ENCODE measurements at places on chromosomes 5 and 9.

- DNase-seq, result no peak
Observed at GRCh38 chr5:50738864-50739263, 72.4 kb downstream of the PARP8 start.

GRCh38 chr9:79123415-79123814 lies 448.4 kb upstream of the TLE4 start:
- DNase-seq, result no peak

- DNase-seq, result no peak
Observed at GRCh38 chr9:101212661-101213060, 172.1 kb downstream of the BAAT start.

- no peak for DNase-seq
Observed at GRCh38 chr9:77063645-77064285, 44.3 kb downstream of the FOXB2 start.

DNA sequence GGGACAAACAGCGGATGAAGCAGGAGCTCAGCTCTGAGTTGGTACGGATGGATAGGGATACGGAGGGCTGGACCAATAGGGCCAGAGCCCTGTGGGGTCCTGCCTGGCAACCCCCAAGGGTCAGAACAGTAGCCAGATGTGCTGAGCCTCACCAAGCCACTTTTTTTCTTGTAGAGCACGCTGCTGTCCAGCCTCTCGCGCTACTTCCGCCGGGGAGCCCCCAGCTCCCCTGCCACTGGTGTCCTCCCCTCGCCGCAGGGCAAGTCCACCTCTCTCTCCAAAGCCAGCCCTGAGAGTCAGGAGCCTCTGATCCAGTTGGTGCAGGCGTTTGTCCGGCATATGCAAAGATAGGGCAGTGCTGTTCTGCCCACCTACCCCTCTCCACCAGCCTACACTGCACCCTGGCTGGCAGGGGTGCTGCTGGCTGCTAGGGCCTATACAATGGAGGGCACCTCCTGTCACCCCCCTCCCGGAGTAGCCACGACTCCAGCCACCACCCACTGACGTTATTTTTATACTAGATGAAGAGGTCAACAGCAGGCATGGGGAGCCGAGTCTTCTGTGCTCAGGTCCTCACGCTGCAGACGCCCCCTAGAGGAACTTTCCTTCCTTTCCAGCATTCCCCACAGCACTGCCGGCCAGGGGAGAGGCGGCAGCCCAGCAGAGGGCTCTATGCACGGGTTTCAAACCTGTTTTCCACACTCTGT lies 21.6 kb downstream of the SH3GLB2 start:
- DNase-seq, result peak; percentile 53

DNA sequence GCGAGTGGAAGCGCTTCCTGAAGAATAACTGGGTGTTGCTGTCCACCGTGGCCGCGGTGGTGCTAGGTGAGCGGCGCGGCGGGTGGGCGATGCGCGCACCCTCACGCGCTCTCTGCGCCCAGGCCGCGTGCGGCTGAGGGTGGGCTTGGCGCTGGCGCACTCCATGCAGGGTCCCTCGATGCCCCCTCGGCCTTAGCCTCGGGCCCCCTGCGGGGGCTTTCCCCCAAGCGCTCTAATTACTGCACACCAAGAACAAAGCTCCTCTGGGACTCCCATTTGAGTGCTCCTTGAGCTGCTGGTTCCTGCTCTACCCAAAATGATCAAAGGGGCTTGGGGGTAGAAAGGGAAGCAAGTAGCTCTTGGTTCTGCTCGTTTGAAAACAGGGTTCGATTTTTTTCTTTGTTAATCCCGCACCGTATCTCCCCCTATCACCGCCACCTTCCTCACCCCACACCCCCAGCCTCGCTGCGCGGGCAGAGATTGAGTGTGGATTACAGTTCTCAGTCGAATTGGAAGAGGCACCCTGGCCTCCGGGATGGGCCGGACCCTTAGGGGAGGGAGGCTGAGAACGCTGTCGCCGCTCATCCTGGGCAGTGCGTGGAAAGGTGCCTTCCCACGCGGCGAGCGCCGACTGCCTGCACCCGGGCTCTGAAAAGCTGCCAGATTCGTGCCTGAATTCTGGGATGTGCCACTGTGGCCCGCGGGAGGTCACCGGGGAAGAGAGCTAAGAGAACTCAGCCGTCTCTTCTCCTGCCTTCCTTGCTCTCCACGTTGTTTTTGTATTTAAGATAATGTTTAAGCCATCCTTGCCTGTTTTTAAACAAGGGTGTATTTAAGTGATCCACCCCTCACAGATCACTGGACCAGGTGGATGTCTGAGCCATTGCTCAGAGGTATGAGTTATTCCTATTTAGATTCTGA lies 697 bp downstream of the SLC1A1 start:
- DNase-seq, result no peak

DNA sequence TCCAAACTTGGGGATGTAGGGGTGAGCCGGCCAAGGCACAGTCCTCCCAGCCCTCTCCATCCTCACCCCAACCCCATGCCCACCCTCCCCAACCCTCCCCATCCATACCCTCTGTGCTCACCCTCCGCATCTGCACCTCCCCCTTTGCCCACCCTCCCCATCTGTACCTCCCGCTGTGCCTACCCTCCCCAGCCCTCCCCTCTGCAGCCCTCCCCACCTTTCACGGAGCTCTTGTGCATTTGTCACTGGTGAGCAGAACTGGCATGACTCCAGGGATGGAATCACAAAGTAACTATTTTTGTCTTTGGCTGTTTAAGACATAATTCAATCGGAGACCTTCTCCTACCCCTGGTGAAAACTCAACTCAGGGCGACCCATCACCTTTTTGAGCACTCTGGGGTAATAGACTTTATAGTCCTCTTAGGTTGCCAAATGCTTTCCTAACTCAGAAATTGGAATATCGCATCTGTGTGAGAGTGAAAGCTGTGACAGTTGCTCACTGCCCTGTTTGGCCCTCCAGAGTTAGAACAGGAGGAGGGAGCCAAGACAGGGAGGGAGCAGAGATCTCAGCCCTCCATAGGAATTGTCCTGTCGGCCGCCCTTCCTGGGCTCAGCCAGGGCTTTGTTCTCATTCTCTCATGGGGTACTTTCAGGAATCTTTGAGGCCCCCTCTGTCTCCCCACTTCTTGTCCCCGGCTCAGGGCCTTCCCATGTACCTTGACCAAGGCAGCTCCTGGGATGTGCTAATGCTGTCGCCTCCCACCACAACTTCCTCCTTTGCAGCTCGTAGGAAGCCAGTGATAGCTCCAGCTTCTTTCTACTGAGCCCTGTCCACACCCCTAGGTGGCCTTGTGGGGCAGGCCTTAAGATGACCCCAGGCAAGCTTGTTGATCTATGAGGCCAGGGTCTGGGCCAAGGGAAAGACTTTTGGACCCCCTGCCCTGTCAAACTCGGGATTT lies 36.2 kb downstream of the OTULIN start:
- no peak for DNase-seq

DNA sequence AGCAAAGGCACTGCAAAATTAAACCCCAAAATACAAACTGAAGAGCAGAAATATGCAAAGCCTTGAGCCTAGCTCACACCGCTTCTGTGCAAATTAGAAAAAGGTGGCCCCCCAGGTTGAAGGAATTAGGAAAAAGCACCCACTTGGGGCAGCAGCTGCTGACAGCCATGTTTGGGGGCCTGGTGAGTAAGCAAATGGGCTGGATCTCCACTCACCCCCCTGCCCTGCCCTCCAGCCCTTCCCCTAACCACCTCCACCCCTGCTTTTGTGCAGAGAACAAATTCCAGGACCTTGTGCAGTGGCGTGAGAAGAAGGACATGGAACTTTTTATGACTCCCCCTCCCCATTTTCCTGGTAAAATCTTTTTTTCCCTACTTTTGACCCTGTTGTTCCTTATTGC lies 92.0 kb upstream of the DNAH5 start:
- no peak for DNase-seq

DNA sequence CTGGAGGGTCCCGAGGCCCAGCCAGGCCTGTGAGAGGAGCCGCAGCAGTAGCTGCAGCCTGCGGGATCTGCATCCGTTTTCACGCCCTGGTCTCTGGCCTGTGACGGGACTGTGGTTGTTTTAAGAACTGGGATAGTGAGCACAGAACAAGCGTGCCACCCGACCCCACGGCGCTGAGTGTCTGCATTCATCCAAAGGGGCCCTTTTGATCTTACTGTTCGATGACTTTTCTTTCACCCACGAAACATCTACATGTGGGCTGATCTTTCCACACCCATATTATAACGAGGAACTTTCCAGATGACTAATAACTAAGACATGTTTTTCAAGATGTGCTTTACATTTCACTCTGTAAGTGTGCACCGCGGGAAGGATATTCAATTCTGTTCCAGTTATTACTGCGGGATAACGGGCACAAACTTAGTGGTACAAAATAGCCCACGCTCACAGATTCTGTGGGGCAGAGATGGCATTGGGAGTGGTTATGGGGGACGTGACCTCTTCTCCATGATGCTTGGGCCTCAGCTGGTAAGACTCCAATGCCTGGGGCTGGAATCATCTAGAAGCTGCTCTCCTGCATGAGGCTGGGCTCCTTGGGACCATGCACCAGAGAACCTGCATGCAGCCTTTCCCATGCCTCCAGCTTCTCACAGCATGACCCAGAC lies 165.0 kb downstream of the SYK start:
- DNase-seq, result no peak

- DNase-seq, result no peak
Observed at GRCh38 chr9:4563105-4563504, 72.8 kb downstream of the SLC1A1 start.

DNA sequence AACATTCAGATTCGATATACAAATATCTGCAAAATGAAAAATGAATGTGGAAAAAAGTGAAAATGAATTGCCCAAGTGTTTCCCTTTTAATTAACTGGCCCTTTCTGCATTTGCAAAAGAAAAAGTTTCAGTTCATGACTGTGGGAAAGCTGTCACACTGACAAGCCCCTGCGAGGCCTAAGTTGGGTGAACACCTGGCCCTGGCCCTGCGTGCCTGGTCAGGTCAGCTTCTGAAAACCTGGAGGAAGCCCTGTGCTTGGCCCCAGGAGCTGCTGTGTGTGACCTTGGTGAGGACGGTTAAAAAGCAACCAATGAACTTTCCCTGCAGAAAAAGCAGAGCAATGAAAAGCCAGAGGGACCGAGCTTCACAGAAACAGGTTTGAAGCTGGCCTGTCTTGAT lies 41.0 kb upstream of the SHC3 start:
- no peak for DNase-seq

GRCh38 chr9:15469862-15470261 lies 40.9 kb downstream of the PSIP1 start:
- no peak for DNase-seq

DNA sequence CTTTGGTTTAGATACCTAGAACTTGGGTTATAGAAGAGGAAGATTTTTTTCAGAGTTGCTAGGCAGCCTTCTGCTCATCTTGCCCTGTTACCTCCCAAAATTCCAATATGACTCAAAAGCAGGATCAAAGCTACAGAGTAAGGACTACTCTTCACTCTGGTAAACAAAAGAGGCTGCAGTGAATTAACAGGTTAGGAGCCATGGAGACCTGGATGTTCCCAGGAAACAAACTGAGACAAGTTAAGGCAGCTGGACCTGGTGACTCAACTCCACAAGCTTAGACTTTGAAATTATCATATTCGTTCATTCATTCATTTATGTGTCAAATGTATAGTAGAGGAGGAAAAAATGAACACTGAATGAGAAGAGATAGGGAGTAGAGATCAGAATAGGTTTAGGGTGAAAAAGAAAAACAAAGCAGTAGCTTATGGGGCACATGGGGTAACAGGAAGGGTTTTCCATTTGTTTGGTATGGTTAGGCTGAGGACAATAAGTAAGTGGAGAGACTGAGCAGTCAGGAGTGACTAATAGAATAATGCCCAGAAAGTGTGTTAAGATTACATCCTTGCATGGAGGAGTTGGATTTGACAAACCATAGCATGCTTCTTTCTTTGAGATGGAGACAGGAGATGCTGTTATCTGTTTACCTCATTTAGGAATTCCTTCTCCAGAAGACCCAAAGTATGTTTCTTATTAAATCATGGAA lies 464.0 kb upstream of the ZNF608 start:
- DNase-seq, result no peak

DNA sequence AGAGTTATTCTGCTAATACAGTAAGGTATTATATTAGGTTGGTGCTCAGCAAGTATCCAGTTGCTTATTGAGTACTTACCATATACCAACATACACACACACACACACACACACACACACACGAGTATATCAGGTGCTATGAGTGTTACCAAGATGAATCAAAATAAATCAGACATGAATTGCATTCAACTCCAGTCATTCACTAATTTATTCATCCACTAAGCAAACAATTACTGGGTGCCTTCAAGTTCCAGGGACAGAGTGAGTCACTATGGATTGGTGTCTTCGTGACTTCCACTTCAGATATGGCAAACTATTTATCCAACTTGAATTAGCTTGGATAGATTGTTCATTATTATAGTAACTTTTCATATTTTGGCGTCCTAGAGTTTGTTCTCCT lies 140.7 kb upstream of the SLC44A1 start:
- DNase-seq, result no peak

- no peak for DNase-seq
Observed at GRCh38 chr5:68243681-68244080, 28.1 kb downstream of the PIK3R1 start.

- DNase-seq, result no peak
Observed at GRCh38 chr5:82174128-82174918, 103.8 kb downstream of the RPS23 start.

GRCh38 chr5:133333326-133334150 lies 278.8 kb downstream of the FSTL4 start:
- no peak for DNase-seq

DNA sequence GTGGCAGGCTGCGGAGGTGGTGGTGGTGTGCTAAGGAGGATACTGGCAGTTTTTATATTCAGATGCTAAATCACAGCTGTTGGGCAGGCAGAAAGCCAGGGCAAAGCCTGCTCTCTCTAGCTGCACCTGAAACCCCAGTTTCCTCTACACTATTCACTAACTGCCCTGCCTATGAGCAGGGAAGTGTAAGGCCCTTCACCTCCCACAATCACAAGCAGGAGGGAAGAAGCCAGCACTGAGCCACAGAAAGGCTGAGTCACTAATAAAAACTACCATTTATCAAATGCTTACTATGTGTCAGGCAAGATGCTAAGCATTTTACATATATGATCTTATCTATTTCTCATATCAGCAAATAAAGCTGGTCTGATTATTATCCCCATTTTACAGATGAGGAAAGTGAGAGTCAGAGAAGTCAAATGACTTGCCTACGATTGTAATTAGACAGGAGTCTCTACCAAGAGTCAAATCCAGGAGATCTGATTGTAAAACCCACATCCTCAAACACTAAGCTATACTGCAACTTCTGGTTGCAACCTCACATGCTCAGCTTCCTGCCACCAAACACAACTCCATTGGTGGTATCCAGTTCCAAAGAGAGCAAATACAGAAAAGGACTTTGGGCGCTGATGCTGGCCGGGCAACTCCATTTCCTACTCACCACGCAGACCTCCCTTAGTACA lies 17.7 kb upstream of the IL6ST start:
- no peak for DNase-seq

DNA sequence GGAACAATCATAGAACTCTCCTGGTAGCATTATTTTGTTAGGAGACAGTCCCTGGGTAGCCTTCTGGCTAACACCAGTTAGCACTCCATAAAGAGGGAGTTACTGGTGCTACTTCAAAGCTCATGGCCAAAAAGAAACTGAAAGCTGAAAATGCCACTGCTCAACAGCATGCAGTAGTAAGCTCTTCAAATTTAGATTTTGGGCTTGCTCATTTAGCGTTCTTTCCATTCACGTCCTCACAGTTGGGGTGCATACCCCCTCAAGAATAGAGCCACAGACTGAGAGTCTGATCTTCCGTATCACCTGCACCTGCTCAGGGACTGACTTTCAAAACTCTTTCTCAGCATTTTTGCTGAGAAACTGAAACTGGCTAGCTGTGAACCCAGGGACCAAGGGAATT lies 24.7 kb downstream of the NTRK2 start:
- DNase-seq, result no peak

GRCh38 chr5:126044931-126045565 lies 378.2 kb upstream of the GRAMD2B start:
- DNase-seq, result no peak
